ENCODE measurements at places on chromosomes 6 and 20. TPM values are rescaled to one million over a fixed set of nuclear protein-coding genes. Genes with fewer than 3 reads are reported as not detected.

Gene HLA-DQA1
- not detected for total RNA-seq

Gene PCSK2
- total RNA-seq: not detected

Gene PRSS16
- total RNA-seq: not detected

- DNase-seq: no peak
Measured at GRCh38 chr6:7367408-7367807, 22.1 kb downstream of the CAGE1 start.

DNA sequence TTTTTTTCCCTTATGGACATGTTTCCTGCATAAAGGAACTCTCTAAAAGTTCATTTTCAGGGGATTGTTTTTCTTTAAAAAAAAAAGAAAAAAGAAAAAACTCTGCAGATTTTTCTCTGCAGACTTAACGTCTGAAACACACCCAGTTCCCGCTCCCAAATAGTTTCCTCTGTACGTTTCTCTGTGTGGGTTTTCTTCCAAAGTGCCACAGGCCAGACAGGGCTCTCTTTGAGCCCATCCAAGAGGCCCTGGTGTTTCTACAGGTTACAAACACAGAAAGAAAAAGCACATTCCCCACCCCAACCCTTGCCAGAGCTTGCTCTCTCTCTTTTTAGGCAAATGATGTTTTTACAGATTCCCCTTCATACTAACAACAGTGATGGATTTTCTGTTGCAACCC, 258.6 kb downstream of the FNDC1 start:
- no peak for DNase-seq

- no peak for DNase-seq
Measured at GRCh38 chr6:129865013-129865412, 3.9 kb upstream of the TMEM244 start.

GRCh38 chr6:6007366-6008088, 802 bp upstream of the NRN1 start:
- peak; percentile 73 for DNase-seq

DNA sequence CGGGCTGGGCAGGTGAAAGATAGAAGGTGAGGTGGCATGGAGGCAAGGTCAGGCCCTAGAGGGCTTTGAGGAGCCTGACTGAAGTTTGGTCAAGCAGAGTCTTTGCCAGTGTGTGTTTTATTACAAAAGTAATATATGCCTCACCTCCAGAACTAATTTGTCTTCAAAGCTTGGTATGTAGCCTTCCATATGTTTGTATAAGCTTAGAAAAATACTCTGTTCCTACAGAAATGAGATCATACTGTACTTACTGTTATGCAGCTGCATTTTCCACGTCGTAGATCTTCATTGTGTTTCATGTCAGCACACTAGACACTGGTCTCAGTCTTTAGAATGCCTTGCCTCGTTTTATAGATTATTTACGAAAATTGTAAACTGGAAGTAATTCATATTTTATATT, 61.8 kb downstream of the ANKS1A start:
- no peak for DNase-seq

DNA sequence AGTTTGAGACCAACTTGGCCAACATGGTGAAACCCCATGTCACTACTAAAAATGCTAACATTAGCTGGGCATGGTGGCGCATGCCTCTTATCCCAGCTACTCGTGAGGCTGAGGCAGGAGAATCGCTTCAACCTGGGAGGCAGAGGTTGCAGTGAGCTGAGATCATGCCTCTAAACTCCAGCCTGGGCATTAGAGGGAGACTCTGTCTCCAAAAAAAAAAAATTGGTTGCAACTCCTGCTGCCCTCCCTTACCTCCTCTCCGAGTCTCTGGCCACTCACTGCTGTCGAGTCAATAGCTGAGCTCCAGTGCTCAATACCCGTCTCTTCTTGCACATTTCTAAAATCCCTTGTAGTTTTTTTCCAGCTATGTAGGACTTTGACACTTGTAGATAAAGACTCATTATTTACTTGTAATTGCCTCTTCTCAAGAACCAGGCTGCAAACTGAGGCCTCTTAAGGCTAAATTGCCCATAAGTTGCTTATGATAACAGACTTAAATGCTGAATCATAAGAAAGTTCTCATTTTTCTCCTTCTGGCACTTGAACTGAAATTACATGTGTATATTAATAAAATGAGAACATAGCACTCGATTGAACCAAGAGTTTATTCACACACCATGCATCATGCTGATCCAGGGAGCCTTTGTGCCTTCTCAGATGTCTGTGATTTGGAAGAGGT, 13.8 kb downstream of the HECA start:
- DNase-seq: no peak

DNA sequence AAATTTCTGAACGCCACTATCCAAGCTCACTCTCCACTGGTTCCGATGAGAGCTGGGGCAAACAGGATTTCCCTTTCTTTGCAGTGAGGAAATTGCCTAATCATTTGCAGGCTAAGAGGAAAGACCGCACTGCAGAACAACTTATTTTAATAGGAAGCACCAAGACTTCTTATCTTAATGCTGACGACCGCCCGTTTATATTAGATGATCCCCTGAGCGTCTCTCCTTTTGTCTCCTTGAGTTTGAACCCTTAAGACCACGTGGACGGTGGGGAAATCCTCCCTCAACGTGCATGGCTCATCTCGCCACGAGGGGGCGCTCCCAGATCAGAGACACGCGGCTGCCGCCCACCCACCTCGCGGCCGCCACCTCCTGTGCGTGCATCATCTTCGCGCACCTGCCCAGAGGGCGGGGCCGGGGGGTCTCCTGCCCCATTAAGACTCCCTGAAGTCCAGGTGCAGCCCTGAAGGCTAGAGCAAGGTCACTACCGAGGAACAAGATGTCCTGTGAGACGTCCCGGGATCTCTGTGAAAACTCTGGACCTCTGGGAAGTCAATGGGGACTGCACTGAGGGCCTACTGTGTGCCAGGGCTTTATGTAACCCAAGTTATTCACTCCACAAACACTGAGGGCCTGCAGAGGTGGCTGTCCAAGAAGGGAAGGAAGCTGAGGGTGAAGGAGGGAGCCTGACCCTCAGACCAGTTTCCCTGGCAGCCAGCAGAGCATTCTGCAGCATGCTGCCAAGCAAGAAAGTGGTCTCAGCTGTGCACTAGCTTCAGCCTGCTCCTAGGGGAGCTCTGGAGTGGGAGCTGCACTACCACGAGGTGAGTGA, 28.1 kb downstream of the PDYN start:
- peak; percentile 74 for DNase-seq

DNA sequence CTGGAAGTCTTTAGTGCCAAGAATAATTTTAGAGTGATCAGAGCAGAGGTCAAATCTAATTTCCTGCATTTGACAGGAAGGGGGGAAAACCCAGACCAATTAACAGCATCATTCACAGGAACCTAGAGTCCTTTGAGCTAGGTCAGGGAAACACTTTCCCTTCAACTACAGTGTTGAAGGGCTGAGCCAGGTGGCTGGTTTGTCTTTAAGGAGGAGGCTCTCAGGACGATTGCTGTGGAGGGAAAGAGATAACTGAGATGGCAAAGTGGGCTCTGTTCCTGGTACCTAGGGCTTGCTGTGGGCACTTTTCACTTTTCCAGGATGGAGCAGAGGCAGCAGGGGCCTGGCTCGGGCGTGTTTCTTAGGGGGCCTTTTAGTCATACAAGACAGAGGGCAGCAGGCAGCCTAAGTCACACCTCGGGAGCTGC, 111.9 kb downstream of the SCML4 start:
- peak; percentile 68 for DNase-seq

DNA sequence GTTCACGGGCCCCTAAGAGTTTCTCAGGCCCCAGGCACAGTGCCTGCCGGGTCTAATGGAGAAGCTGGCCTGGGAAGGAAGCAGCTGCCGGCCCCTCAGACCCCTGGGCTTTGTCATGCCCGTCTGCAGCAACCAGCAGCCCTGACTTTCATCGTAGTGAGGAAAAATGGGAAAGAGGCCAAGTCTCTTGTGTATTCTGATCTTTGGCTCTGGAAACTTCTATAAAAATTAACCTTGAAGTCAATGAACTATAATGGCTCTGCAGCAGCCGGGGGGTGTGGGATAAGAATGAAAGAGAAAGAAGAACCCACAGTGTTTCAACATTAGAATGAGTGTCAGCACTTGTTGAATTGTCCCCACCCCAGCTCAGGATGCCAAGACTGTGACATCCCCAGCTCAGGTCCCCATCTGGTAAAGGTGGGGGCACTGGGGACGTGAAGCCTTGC, 12.9 kb downstream of the TGM2 start:
- DNase-seq: peak; percentile 98

GRCh38 chr20:63964412-63964811, 5.3 kb downstream of the ZNF512B start:
- DNase-seq: no peak

DNA sequence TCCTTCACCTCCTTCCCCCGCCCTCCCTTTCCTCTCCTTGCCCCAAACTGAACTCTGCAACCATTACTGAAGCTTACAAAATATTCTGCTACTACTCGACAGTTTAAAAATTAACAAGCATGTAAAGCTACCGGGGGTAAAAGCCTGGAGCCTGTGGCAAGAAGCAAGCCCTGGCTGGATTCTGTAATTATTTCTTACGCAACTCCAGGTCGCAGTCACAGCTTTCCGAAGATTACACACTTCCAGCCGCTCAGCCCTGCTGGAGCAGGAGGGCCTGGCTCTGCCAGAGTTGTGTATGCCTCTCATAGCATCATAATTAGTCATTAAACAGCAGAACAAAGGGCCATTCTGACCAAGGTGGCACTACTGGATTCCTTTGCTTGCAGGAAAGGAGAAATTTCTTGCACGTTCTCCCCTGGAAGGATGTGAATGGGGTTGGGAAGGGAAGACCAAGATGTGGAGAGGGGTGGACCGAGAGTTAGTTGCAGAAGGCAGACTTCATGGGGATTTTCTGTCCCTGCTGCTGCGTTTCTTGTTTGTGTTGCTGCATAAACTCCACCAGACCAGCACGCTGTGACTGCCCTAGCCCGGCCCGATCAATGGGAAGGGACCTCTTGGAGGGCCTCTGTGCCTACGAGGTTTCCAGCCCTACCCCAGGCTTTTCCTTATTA, 23.6 kb downstream of the FOXQ1 start:
- DNase-seq: no peak

Data from dermis blood vessel endothelial cell (primary cell).